ENCODE measurements at places on chromosomes 5 and 9.

DNA sequence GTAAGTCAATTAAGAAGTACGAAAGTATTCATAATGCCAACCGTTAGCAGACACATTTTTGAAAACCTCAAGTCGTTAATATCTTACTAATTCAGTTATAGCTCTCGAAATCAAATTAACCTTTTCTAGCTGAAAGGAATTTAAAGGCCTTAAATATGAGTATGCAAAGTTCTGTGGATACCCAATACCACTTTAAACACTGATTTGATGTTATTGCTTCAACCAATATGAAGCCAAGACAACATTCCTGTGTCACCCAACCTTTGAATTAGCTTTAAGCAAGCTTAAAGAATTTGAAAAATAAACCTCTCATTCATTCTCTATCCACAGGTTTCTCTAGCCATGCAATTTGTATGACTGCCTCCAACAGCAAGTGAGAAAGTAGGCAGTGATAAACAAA lies 204.5 kb downstream of the MCTP1 start:
- DNase-seq, result no peak

DNA sequence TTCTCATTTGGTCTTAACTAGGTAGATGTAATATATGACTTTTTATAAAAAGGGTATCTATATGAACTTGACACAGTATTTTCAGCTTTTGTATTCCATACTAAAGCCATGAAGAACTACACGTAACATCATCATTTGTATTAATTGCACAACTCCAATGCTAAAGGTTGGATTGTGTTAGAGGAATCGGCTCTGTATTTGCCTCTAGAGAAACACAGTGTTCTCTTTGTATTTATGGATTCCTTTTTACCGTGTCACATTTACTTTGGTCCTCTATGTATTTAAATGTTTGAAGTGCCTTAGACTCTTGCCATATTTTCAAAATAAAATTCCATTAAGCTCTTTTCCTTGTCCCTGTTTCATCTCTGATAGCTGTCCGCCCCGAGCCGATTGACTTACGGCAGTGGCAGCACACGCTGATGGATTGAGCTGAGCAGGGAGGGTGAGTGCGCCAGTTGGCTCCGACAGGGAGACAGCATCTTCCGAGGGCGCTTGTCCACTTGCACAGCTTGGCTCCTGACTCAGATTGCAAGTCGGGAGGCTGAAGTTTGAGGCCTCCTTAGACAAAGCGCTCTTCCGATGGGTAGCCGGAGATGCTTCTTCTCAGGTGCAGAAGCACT lies 95.6 kb upstream of the DMRT1 start:
- no peak for DNase-seq

DNA sequence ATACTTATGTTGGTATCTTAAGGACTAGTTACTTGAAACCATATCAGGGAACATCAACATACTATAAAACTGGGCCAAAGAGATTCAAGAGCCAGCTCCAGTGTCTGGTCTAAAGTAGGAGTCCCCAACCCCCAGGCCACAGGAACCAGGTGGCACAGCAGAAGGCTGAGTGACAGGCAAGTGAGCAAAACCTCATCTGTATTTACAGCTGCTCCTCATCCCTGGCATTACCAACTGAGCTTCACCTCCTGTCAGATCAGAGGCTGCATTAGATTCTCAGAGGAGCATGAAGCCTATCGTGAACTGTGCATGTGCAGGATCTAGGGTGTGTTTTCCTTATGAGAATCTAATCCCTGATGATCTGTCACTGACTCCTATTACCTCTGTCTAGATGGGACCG lies 581.6 kb upstream of the CDH9 start:
- DNase-seq, result no peak

DNA sequence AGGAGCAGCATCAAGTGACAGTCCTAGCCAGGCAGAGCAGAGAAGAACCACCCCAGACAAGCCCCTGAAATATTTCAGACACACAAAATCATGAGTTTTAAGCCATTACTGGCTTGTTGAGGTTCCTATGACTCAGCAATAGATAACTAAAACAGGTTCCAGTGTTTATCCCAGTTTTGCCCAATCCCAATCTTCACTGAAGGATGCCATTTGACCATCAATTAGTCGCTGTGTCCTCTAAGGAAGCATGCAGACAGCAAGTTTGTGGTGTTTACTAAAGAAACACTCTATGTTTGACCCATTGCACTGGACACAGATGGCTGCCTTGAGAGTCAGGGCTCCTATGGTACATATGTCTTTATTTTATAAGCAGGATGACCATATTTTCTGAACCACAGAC lies 186.7 kb downstream of the SYK start:
- no peak for DNase-seq

GRCh38 chr9:125696106-125696647 lies 10.8 kb downstream of the MAPKAP1 start:
- no peak for DNase-seq

All from AG09309 (cell line).